Ascending aorta (tissue), 2 donors: ENCODE measurements at places on chromosomes 2 and 18.

DNA sequence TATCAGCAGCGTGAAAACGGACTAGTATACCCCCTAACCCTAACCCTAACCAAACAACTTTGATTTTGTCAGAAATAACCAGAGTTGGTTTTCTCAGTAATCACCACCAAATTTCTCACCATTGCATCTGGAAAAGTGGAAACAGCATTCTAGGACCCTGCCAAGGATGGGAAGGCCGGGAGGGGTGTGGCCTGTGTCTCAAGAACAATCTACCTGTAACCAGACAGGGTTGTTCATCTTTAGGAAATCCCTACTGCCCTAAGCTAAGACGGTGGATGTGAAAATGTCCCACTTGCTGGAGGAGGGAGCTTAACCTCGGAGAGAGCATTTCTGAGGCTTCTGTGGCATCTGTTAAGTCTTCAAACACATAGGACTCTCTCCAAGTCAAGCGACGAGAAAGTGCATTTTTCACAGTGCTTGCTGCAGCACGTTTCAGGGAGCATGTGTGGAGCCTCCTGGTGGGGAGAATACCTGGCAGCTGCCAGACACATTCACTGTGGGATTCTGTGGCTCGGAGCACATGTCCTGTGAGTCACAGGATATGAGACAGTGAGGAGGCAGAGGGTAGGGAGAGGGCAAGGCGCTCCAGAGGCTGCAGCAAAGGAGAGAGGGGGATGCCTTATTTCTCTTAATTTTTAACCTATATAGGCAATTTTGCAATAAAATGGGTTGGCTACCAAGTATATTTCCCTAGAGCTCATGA lies 207.5 kb downstream of the SPP2 start:
- no peak for DNase-seq
- H3K27me3 ChIP-seq = no peaks in the 10 kb centered on the region
- H3K36me3 ChIP-seq = no peaks in the 10 kb centered on the region
- no peak overlapping the region for H3K27ac ChIP-seq
- no peak overlapping the region for H3K4me3 ChIP-seq

DNA sequence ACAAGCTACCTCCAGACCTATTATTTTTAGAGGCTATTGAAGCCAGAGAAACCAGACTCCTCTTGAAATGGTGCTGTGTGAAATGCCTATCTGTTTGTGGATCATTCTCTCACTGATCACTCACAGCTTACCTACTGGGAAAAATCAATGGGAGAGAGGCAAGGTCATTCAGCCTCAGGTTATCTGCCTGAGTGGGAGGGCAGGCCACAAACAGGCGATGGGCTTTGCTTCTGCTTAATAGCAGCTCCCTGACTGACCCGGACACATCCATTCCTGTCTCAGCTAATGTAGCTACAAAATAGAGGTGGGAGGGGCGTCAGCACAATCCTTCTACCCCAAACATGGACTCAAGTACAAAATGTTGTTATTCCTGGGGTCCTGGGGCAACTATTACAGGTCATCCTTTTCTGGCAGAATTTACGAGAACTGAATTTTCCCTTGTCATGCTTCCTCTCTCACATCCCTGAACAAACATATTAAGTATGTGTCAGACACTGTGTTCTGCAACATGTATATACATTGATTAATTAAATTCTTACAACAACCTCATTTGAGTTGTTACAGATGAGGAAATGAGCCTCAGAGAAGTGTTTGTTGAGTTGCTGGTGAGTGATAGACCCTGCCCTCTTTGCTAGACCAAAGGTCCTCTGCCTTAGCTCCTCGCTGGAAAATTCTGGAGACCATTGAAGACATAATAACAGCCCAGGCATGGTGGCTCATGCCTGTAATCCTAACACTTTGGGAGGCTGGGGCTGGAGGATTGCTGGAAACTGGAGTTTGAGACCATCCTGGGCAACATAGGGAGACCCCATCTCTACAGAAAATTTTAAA lies 60.5 kb downstream of the CDK15 start:
- no peaks in the 10 kb centered on the region for H3K36me3 ChIP-seq
- no peak overlapping the region for H3K27ac ChIP-seq
- no peak overlapping the region for H3K4me3 ChIP-seq
- H3K4me1 ChIP-seq = no peaks in the 10 kb centered on the region

DNA sequence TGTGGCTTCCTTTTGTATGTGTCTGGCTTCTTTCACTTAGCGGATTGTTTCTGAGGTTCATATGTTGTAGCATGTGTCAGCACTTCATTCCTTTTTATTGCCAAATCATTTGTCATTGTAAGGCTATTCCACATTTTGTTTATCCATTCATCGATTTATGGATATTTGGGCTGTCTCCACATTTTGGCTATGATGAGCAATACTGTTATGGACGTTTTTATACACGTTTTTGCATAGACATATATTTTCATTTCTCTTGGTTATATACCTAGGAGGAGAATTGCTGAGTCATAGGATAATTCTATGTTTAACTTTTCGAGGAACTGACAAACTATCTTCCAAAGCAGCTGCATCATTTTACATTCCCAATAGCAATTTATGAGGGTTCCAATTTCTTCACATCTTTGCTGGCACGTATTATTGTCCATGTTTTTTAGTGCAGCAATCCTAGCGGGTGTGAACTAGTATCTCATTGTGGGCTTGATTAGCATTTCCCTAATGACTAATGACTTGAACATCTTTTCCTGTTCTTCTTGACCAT lies 48.1 kb upstream of the TBC1D8 start:
- H3K4me1 ChIP-seq = no peaks in the 10 kb centered on the region
- H3K36me3 ChIP-seq = no peaks in the 10 kb centered on the region
- H3K4me3 ChIP-seq = no peak overlapping the region
- H3K27me3 ChIP-seq = no peaks in the 10 kb centered on the region
- no peak for DNase-seq

DNA sequence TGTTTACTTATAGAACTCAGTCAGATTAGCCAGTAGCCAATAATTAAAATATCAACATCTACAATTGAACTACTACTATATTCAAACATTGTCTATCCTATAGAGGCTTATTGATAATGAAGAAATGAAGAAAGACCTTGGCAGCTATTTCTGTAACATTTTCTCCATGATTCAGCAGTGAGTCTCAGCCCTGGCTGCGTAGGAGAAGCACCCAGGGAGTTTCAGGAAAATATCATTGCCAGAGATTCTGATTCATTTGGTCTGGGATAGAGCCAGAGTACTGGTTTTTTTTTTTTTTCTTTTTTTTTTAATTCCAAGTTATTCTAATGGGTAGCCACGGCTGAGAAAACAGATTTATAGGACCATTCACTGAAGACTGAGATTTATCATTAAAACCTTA lies 404.8 kb downstream of the TXNL1 start:
- no peaks in the 10 kb centered on the region for H3K27me3 ChIP-seq
- no peak overlapping the region for H3K4me3 ChIP-seq
- no peaks in the 10 kb centered on the region for H3K4me1 ChIP-seq
- DNase-seq = no peak
- no peaks in the 10 kb centered on the region for H3K36me3 ChIP-seq
- H3K27ac ChIP-seq = peak overlapping the region; percentile 37

- H3K27me3 ChIP-seq = no peaks in the 10 kb centered on the region
- no peak overlapping the region for H3K27ac ChIP-seq
- no peaks in the 10 kb centered on the region for H3K4me1 ChIP-seq
Observed at GRCh38 chr2:157480182-157480961, 36.5 kb upstream of the CYTIP start.

DNA sequence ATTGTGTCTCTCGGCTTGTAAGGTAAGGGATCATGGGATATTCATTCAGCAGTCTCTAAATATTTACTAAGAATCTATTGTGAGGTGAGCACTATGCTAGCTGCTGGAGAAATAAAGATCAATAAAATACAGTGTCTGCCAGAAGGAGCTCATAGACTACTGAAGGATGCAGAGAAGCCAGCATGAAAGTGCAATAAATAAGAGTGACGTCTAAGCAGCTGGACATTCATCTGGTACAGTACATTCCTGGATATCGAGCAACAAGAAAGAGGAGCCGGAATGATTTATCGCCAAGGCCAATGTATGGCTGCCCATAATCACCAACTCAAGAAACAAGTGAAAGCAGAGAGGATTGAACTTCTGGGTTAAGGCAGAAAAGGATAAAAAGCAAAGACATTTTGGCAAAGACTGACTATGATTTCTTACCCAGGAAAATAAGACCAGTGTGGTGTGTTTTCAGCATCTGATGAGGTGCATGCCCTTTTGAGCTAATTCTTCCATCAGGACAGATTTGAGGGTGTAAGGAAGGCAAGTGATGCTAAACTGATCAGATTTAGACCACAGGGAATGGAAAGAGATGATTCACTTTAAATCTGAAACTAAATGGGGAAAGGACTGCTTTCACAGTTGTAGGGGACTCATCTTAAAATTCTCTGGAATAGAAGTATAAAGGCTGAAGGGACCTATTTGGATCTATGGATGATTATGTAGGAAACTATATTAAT lies 18.7 kb upstream of the LMAN1 start:
- no peaks in the 10 kb centered on the region for H3K27me3 ChIP-seq
- DNase-seq = no peak
- H3K36me3 ChIP-seq = no peaks in the 10 kb centered on the region
- no peak overlapping the region for H3K27ac ChIP-seq
- no peaks in the 10 kb centered on the region for H3K4me1 ChIP-seq
